ENCODE measurements at places on chromosomes 4 and X. TPM values are rescaled to one million over a fixed set of nuclear protein-coding genes. Genes with fewer than 3 reads are reported as not detected.

Gene BMPR1B
- total RNA-seq = 4.3 TPM

Gene CFAP47
- not detected for total RNA-seq

Gene UTP14A
- 53.5 TPM for total RNA-seq

Gene NPY1R
- total RNA-seq = 0.14 TPM

Gene MMRN1
- total RNA-seq = not detected

Gene DCAF4L1
- 0.09 TPM for total RNA-seq

Gene SRPX2
- 2.6 TPM for total RNA-seq

Gene P2RY4
- not detected for total RNA-seq

Gene KLF3
- 12.9 TPM for total RNA-seq

Gene TMPRSS11B
- not detected for total RNA-seq

Gene RGN
- total RNA-seq = not detected

Gene PLP1
- total RNA-seq = not detected

Gene SCARB2
- 57.2 TPM for total RNA-seq
